Left lung (tissue), 14 donors: ENCODE measurements at places on chromosomes 2 and 18. TPM values are rescaled to one million over a fixed set of nuclear protein-coding genes. Genes with fewer than 3 reads are reported as not detected.

GRCh38 chr2:53173698-53174455, 593.7 kb upstream of the CHAC2 start:
- H3K27ac ChIP-seq: no peak overlapping the region
- no peak for DNase-seq
- no peak overlapping the region for H3K4me3 ChIP-seq
- H3K27me3 ChIP-seq: no peaks in the 10 kb centered on the region

- H3K27me3 ChIP-seq: no peaks in the 10 kb centered on the region
- no peaks in the 10 kb centered on the region for H3K36me3 ChIP-seq
- H3K27ac ChIP-seq: no peak overlapping the region
- no peak for DNase-seq
- H3K4me3 ChIP-seq: no peak overlapping the region
Measured at GRCh38 chr2:88250404-88250803, 80.3 kb downstream of the THNSL2 start.

GRCh38 chr2:192887337-192887736, 692.6 kb upstream of the TMEFF2 start:
- H3K27ac ChIP-seq: no peak overlapping the region
- no peak overlapping the region for H3K4me3 ChIP-seq
- no peaks in the 10 kb centered on the region for H3K4me1 ChIP-seq
- H3K36me3 ChIP-seq: no peaks in the 10 kb centered on the region
- no peak for DNase-seq
- no peaks in the 10 kb centered on the region for H3K27me3 ChIP-seq

Gene SULT1C4
- polyA plus RNA-seq: 91.4 TPM

Gene RNU2-63P
- polyA plus RNA-seq: not detected
